ENCODE measurements at places on chromosomes 5 and 9. TPM values are rescaled to one million over a fixed set of nuclear protein-coding genes. Genes with fewer than 3 reads are reported as not detected.

The ITGA1 gene
- 53.8 TPM for total RNA-seq

The ATP6V0E1 gene
- 185 TPM for total RNA-seq

The UGT3A2 gene
- not detected for total RNA-seq

The MSX2 gene
- total RNA-seq, result 3.7 TPM

The ZNF354C gene
- 8.4 TPM for total RNA-seq
